ENCODE measurements at places on chromosomes 11 and 22.
A peak's percentile ranks its signal among the peaks of the same experiment; 100 is the strongest.

DNA sequence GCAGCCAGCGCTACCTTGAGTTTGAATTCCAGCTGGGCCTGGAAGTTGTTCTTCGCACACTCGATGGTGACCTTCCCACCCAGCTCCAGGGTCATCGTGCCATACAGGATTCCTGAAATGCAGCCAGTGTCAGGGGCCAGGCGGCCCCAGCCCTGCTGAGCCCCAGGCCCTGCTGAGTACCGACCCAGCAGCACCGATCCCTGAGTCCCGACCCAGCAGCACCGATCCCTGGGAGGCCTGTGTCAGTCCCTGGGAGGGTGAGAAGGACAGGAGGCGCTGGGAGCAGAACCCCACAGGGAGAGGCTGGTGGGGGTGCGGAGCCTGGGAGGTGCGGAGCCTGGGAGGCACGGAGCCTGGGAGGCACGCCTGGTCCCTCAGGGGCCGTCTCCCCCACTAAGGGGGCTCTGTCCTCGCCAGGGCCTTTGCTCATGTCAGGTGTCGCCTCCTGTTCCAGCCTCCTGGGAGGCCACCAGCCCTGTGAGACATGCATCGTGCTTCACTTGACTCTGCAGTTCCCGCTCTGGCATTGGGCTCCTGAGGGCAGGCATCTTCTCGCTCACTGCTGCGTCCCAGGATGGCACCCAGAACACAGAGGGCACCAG, 37.1 kb upstream of the CARS1 start:
- no peak for DNase-seq

DNA sequence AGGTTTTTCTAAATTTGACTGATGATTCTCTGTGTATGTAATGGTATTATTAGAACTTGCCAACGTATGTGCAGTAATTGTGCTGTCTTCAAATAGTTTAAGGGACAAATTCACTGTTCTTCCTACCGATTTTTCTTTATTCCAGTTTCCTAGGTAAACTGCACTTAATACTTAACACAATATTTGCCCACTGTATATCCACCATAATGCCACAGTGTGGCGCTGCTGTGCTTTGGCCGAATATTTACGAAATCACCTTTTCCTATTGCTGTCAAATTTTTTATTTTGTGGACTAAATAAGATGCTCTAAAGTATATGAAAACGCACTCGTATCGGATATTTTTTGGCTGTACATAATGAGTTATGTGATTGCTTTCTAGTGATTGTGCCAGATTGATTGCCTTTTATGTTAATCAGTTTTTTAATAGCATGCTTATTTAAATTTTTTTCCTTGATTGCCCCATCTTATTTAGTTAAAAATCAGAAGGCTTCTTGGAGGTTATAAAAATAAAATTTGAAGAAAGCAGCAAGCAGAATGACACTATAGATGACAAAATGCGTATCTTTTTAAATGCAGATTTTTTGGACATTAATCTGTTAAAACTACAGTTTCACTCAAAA, 10.5 kb downstream of the AASDHPPT start:
- no peak for DNase-seq

DNA sequence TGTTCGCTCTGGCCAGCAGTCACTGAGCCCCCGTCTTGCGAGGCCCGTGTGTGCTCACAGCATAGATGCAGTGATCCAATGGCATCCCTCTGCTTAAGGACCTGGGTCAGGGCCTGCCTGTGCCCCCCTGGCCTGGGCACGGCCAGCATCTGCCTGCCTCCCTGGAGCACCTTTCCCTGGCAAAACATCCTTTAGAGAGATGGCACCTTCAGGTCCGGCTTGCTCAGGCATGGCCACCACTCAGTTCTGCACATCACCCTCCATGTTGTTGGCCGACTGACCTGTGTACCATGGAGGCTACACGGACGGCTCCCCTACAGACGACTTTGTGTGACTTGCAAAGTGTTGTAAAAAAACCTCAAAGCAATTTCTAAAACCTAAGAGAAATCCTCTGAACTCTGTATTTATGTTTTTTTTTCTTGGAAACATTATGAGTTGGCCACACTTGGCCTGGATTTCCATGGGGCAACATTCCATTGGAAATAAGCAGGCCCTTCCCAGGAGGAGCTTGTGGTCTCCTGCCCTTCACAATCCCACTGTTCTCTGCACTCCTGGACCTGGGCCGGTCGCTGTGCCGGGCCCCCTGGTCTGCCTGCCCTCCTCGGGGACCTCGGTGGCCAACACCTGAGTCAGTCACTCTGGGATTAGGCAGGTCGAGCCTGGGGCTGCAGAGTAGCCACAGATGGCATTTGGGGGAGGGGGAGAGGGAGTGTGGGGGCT, 592.4 kb downstream of the TBC1D22A start:
- DNase-seq: no peak

DNA sequence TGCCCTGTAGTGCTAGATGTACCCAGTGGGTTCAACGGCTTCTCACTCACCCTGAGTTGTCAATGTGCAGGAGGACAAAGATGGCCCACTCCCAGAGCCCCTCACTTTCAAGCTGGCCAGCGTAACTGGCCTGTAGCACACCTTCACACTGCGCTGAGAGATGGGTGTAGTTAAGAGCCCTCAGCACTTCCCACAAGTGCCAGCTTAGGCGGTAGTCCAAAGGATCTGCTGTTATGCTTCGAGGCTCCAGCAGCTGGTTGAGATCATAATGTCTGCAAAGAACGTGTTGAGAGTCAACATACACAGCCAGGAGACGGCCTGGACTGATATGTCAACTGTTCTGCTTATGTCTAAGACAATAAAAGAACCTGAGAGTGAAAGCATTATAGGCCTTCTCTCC, 14.7 kb upstream of the CHRNA10 start:
- no peak for DNase-seq

DNA sequence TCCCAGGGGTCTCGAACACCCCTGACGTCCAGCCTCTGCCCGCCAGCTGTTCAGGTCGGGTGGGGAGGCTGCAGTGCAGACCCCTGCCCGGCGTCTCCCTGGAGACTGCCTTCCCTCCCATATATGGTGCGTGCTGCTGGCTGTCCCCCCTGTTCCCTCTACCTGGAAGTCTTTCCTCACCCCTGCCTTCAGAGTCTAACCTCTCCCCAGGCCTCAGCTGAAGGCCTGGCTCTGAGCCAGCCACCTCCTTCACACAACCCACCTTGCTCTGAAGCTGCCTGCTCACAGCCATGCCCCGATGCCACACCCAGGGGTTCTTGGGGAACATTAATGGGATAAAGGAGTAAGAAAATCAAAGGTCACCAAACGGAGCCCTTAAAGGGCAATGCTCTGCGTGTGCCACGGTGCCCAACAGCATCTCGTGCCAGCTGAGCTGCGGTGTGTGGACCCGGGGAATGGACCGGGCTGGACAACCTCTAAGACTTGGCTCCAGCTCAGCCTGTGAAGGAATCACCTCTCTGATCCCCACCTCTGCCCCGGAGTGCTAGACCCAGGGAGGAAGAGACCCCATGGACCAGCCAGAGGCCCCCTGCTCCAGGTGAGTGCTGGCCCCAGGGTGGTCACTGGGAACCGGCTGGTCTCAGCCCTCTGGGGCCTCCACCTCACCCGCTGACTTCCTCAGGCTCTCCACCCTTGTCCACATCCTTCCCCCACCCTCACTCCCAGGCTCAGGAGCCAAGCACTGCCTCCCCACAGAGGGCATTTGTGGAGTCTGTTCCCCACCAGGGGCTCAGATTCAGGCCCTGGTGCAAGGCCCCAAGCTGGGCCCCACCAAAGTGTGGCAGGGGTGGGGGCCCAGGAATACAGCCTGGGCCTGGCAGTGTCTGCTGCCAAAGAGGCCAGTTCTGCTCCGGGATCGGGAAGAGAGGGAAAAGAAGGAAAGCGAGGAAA, at the start of gene NLRP6:
NLRP6 (plus strand) TSS at position 407 of the 951 bp plus-strand sequence; CDS start at position 570, 163 bp downstream.
- no peak for DNase-seq

DNA sequence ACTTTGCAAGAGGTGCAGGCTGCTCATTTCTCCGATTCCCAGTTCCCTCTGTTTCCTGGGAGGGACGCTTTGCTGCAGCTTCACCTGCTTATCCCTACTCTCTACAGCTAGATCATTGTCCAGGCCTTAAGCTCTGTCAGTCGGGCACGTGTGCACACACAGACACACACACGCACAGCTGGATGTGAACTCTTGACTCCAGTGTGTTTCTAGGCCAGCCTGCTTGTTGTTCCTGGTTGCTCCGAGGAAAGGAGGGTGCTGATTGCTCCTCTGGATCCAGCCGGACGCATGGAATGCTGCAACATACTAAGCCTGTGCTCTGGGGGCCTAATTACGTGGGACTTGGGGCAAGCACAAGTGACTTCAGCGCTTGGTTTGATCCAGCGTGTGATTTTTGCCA, 19.7 kb downstream of the ZNRF3 start:
- no peak for DNase-seq

GRCh38 chr11:113849713-113850112, 25.7 kb downstream of the USP28 start:
- DNase-seq: no peak

DNA sequence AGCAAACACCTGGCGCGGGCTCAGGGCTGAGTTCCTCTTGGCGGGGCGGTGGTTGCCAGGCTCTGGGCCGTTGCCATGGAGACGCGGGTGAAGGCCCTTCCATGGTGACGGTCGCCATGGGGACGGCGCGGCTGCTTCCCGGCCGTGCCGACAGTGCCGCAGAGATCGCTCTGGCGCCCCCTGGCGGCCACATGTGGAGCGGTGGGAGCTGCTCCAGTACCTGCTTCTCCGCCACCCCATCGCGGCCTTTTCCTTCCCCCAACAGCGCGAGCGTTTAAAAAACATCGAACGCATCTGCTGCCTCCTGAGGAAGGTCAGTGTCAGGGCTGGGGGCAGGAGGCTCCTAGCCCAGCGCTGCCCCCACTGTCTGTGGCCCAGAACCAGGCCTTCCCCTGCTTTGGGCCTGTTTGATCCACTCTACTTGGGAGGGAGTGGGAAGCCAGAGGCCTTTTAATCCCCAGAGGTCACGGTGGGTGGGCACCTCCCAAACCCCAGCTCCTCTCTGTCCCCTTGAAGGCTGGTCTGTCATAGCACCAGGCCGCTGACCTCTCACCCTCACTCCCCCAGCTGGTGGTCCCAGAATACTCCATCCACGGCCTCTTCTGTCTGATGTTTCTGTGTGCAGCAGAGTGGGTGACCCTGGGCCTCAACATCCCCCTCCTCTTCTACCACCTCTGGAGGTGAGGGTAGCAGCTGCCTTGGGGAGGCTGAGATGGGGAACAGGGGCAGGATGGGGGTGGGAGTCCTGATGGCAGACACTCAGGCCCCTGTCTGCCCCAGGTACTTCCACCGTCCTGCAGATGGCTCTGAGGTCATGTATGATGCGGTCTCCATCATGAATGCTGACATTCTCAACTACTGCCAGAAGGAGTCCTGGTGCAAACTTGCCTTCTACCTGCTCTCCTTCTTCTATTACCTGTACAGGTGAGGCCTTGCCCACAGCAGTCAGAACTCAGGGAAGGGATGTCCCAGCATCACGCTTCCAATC, 4.8 kb downstream of the CNIH2 start:
- DNase-seq: peak; percentile 98

DNA sequence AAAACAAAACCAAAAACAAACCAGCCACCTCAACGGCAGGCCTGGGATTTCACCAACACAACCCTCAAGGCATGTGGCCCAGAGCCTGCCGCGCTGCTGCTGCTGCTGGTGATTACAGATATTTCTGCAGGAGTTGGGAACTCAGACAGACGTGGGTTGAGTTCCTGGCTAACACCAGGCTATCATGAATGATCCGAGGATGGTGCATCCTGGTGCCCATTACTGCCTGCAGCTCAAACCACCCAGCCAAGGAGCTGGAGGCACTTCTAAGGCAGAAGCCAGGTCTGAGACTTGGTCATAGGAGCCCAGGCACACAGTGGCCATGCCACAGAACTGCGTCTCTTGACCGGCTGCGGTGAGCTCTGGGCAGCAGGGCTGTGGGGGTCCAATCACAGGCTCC, 151.8 kb downstream of the MPPED1 start:
- no peak for DNase-seq

DNA sequence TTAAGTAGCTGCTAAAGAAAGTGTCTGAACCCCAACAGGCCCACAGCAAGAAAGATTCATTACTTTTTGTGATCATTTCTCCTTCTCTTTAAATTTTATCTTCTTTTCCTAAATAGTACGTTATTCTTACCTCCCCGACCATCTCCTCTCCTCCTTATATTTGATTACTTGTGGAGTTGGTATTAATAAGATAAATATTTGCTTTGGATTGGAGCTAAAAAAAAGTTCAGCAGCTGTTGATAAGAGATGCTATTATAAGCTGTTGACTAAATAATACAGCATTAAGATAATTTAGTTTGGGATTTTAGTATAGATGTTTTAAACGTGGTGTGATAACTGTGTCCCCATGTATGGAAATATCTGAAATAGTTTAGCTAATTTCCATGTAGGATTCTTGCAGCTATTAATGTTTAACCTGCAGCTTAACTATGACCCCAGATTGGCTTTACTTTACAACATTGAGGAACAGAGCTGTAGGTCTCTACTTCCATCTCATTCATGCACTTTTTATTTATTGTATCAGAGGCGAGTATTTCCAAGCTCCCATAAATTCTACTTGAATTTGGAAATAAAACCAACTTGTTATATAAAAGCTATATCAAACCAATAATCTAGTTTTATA, 37.8 kb downstream of the ZNF143 start:
- DNase-seq: no peak

- DNase-seq: no peak
These were observed 88.5 kb downstream of the WNT7B start for GRCh38 chr22:45888221-45889092.

GRCh38 chr11:86809561-86809960, 9.2 kb downstream of the PRSS23 start:
- no peak for DNase-seq

DNA sequence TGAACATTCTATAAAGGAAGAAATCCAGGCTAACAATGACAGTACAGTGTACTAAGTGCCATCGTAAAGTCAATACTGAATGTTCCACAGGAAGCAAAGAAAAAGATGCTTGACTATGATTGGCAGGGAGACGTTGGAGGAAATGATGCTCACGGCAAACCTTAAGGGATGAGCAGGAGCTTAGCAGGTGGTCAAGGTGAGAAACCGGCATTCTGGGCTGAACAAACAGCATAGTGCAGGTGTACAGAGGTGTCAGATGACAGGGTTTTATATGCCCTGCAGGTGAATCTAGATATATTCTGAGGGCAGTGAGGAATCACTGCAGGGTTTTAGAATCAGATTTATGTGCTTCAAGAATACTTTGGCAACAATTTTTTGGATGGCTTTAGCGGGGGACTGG, 85.3 kb upstream of the HEPHL1 start:
- DNase-seq: no peak

GRCh38 chr11:112652786-112653390, 308.3 kb upstream of the NCAM1 start:
- no peak for DNase-seq

- no peak for DNase-seq
These were observed 77.3 kb downstream of the CCDC34 start for GRCh38 chr11:27285761-27286160.

GRCh38 chr11:72227316-72228228, 3.0 kb downstream of the INPPL1 start:
- no peak for DNase-seq

Measured in hepatic stellate cell (primary cell).